ENCODE measurements at places on chromosomes 16 and 17.
A peak's percentile ranks its signal among the peaks of the same experiment; 100 is the strongest.

GRCh38 chr17:21339011-21339410 is 37.1 kb upstream of the KCNJ12 start:
- peak; percentile 83 for DNase-seq

GRCh38 chr17:48579760-48580554 is 1.8 kb upstream of the HOXB4 start:
- DNase-seq = peak; percentile 78

GRCh38 chr16:80803339-80804055 is 901 bp downstream of the CDYL2 start:
- peak; percentile 6 for DNase-seq

GRCh38 chr17:37466471-37466870 is 23.2 kb upstream of the DUSP14 start:
- no peak for DNase-seq

- DNase-seq = peak; percentile 42
These were observed 21.8 kb downstream of the CEP131 start for GRCh38 chr17:81200695-81201580.

DNA sequence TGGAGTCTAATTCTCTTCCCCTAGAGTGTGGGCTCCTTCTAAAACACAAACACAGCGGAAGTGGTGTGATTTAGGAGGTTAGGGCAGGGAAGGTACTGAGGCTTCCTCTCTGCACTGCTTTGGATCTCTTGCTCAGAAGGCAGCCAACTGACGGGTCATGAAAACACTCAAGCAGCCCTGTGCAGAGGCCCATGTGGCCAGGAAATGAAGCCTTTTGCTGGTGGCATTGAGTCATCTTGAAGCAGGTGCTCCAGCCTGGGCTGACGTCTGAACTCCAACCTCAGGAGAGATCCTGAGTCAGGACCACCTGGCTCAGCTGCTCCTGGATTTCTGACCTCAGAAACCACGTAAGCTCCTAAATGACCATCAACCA is 72.9 kb downstream of the MRM1 start:
- no peak for DNase-seq

- no peak for DNase-seq
These were observed 22.1 kb downstream of the TMEM114 start for GRCh38 chr16:8568231-8568617.

GRCh38 chr17:1505586-1505985 is 10.8 kb downstream of the INPP5K start:
- no peak for DNase-seq
